ENCODE measurements at places on chromosomes 5 and 9.

DNA sequence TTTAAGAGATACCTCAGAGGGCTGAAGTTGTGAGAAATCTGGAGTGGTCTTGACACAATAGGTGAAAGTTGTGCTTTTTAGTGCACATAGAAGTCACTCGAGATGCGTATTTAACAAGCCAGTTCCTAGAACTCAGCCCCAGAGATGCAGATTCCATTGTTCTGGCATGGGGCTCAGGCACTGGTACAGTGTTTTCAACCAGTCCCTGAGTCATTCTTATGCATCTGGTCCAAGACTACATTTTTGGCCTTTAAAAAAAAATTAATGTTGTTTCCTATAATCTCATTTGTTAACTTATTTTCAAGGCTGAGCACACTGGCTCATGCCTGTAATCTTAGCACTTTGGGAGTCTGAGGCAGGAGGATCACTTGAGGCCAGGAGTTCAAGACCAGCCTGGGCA lies 29.6 kb downstream of the PTTG1 start:
- no peak for DNase-seq

GRCh38 chr5:11293523-11293922 lies 532.5 kb upstream of the DAP start:
- DNase-seq = no peak

GRCh38 chr5:145141534-145141933 lies 693.6 kb downstream of the PRELID2 start:
- no peak for DNase-seq

DNA sequence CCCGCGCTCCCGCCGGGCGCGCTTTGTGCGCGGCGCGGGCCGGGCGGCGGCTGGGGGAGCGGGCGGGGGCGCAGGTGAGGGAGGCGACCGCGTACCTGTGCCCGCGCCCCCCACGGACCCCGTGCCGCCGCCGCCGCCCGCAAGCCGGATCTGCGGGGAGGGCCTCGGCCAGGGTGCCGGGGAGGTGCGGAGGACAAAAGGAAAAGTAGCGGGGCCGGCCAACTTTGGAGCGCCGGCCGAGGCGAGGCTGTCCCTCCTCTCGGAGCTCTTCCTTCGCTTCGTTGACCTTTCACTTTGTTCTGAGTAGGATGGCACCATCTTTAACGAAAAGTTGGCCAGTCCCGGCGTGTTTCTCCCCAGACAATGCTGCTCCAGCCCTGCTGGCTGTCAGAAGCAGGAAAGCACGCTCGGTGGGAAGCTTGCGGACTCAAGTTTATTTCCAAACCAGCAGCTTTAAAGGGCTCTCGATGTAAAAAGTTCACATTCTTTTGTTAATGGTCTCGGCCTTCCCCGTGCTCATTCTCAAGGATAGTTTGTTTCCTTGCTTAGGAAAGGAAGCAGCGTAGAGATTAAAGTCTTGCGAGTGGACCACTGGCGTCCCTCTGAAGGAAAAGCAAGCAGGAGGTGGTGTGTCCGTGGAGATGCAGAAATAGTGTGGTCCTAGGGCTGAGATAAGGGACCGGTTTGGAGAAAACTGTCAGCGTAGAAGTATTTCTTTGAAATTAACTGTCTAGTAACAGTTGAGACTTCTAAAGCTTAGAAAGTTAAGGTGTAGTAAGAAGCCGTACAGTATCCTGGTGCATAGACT lies 639 bp downstream of the EHMT1 start:
- DNase-seq = no peak

GRCh38 chr9:23635276-23635675 lies 190.8 kb downstream of the ELAVL2 start:
- DNase-seq = no peak

GRCh38 chr9:134125413-134126095 lies 10.3 kb upstream of the WDR5 start:
- no peak for DNase-seq

DNA sequence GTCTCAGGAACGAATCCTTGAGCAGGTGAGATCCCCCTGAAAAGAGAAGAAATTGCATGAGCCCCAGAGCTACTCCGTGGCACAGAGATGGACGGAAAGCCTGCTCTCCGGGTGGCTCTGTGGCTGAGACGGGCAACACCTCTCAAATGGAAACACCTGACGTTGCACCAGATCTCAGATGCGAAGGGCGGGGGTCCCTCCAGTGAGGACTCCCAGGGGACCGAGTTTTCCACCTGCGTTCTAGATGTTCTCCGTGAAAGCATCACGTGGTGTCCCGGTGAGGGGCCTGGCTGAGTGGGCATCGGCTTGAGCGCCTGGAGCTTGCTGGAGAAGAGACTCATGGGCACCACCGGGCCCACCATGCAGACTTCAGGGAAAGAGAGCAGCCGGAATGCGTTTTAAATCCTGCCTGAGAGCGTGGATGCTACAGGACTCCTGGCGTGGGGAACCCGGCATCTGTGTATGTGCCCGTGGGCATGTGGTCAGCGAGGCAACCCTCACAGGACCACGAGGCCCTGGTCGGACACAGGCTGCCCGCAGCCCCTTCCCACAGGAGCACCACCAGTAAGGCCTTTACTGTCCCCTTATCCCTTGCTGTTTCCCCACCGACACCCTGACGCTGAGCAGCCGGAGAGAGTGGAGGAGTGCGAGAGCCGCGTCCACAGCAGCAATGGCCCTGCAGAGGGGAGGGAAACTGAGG lies 378.4 kb upstream of the IRX4 start:
- no peak for DNase-seq

DNA sequence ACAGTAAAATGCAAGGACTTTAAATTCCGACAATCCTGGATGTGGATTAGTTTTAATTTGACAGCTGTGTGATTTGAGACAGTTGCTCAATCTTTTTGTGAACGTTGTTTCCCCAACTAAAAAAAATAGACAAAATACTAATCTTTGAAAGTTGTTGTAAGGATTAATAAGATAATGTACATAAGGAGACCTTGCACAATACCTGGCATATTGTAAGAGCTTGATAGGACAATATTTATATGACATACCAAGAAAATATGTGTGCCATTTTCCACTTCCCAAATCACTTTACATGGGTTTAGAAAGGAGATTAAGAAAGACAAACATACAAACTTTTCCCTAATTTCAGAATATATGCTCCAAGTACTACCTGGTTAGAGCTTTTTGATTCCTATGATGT lies 25.3 kb downstream of the ARRDC3 start:
- no peak for DNase-seq
